ENCODE measurements at places on chromosomes 7 and 10. TPM values are rescaled to one million over a fixed set of nuclear protein-coding genes. Genes with fewer than 3 reads are reported as not detected.

PNPLA8 gene
- 52.2 TPM for total RNA-seq

SLC16A12 gene
- 4.4 TPM for total RNA-seq

SFTPA2 gene
- not detected for total RNA-seq

CLDN15 gene
- 5.8 TPM for total RNA-seq

TMEM270 gene
- total RNA-seq: not detected

RFC2 gene
- total RNA-seq: 17.9 TPM

TAS2R4 gene
- 5.6 TPM for total RNA-seq

CPA4 gene
- 3.6 TPM for total RNA-seq

ADCK2 gene
- 20.6 TPM for total RNA-seq

PTPN20 gene
- total RNA-seq: 10.0 TPM

CFAP69 gene
- total RNA-seq: 29.0 TPM

PLCE1 gene
- total RNA-seq: 28.2 TPM

FFAR4 gene
- not detected for total RNA-seq

FGFBP3 gene
- total RNA-seq: 15.3 TPM

C10orf105 gene
- 0.11 TPM for total RNA-seq

EBLN1 gene
- not detected for total RNA-seq

ZCWPW1 gene
- total RNA-seq: 2.9 TPM

MYOZ1 gene
- total RNA-seq: 18.0 TPM

ACTL6B gene
- 14.7 TPM for total RNA-seq

CARD11 gene
- 1.6 TPM for total RNA-seq

MUC12 gene
- not detected for total RNA-seq

WNT2 gene
- 2.6 TPM for total RNA-seq

COA1 gene
- 83.8 TPM for total RNA-seq

TAS2R41 gene
- not detected for total RNA-seq

FEZF1 gene
- total RNA-seq: 0.27 TPM

FAM131B gene
- 13.0 TPM for total RNA-seq

TMEM248 gene
- 77.2 TPM for total RNA-seq

NKX2-3 gene
- not detected for total RNA-seq

NEURL1 gene
- 16.8 TPM for total RNA-seq

KLF14 gene
- 0.16 TPM for total RNA-seq

ACSM6 gene
- not detected for total RNA-seq

MYH16 gene
- not detected for total RNA-seq

CYP3A7 gene
- total RNA-seq: not detected

COL26A1 gene
- 6.9 TPM for total RNA-seq

TAC1 gene
- total RNA-seq: 3.4 TPM

MSS51 gene
- 3.6 TPM for total RNA-seq

MYOF gene
- 59.4 TPM for total RNA-seq

CALML3 gene
- 0.33 TPM for total RNA-seq

RBP4 gene
- 7.0 TPM for total RNA-seq

ADCY1 gene
- 43.0 TPM for total RNA-seq

MSMB gene
- not detected for total RNA-seq

CUBN gene
- 14.3 TPM for total RNA-seq

SPDYE5 gene
- total RNA-seq: 0.22 TPM
